ENCODE measurements at places on chromosomes 4 and X.

- DNase-seq: no peak
Measured at GRCh38 chr4:185323606-185324005, 72.1 kb downstream of the LRP2BP start.

DNA sequence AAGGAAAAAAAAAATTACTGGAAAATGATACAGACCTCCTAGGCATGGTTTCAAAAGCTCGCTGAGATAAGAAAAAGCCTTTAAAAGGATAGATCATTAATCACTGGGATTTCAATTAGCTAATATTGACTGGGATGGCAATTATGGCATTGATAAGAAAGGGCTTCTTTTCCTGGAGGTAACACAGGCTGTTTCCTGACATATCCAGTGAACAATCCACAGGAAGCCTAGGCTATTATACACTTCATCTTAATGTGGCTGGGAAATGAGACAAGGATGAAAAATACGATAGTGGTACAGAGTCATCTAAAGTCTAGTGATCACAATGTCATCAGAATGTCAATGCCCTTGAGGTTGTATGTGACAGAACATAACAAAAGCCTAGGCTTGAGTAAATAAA is 1579.3 kb downstream of the C4orf33 start:
- no peak for DNase-seq

DNA sequence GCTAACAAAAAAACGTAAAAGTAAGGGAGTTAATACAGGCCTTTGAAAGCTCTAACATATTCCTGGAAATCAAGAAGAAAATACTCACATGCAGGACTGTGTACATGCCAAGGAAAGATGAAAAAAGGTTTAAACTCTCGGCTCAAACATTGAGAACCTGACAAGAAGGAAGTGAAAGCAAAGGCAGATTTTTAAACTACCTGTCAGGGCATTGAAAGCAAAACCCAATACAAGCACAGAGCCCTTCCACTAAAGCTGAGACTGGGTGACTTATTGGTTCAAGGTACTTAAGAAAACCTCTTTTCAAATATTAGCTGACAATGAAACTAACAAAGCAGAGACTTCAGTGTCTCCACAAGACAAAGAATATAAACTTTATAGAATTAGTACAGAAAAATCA is 313.0 kb upstream of the GRID2 start:
- no peak for DNase-seq

DNA sequence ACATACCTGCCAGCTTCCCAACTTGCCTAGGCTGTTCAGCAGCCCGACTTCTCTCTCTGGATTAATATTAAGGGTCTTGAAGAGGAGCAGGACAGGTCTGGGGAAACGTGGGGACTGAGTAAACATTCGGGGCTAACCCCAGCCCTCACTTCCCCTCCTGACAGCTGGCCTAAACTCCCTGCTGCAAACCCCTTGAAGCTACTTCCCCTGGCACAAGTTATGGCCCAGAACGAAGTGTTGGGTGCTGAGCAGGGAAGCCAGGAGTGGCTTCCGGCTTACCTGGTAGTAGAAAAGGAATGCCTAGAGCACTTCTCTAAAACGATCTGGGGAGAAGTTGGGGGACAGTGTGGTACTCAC is 200.0 kb downstream of the BCOR start:
- no peak for DNase-seq

- no peak for DNase-seq
Measured at GRCh38 chrX:69182818-69183380, 17.6 kb upstream of the PJA1 start.

DNA sequence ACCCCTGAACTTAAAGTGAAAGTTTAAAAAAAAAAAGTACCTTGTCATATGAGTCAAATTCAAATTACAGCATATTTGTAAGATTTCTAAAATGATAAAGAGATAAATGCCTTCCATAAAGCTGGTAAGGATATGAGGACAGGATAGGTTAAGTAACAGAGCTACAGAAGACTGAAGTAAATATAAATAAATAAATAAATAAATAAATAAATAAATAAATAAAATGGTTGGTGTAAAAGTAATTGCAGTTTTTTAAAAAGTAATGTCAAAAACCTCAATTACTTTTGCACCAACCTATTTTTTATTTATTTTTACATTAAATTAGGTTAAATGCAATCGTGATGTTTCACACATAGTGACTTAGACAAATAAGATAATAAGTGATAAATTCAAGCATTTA is 62.2 kb downstream of the UGT2A2 start:
- no peak for DNase-seq

- peak; percentile 8 for DNase-seq
Measured at GRCh38 chrX:32408389-32408788, 803.0 kb downstream of the DMD start.

GRCh38 chr4:140621161-140621560 is 52.4 kb upstream of the UCP1 start:
- no peak for DNase-seq

DNA sequence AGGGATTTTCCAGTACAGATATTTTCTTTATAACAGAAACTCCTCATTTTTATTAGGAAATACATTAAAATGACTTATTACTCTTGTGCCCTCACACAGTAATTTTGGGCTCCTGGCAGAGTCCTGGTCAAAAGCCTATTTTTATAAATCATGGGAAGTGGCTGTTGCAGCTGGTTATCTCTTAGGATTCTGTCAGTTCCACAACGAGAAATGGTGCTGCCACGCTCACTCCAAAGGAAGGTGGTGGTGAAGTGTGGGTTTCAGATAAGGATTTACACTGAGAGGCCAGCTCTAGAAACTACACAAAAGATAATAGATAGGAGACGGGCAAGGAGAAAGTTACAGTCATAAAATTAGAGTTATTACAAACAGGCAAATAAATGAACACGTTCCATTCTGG is 159.2 kb upstream of the FAM241A start:
- no peak for DNase-seq

- DNase-seq: no peak
Measured at GRCh38 chrX:138946926-138947325, 235.4 kb upstream of the FGF13 start.

All from activated CD4-positive, alpha-beta T cell treated with anti-CD3 and anti-CD28 coated beads for 36 hours (primary cell).